ENCODE measurements at places on chromosomes 5 and 9.

- no peak for DNase-seq
Measured at GRCh38 chr5:31626156-31626555, 12.8 kb upstream of the PDZD2 start.

GRCh38 chr5:80054682-80055081 is 19.5 kb downstream of the THBS4 start:
- no peak for DNase-seq

DNA sequence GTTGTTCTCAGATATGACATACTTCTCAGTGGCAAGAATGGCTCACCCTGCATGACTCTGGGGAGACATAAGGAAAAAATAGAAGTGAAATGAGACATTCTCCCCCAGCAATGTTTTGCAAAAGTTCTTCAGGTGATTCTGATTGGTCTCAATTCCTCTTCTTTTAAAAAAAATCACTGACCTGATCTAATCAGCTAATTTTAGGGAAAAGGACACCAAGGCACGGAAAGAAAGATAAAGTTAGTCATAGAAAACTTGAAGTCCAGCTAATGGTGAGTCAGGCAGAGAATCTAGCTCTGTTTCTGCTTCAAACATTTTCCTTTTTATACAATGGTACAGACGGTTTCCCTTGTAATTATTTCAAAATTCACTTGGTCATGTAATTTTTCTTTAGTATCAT is 1018.9 kb upstream of the ARRDC3 start:
- no peak for DNase-seq

DNA sequence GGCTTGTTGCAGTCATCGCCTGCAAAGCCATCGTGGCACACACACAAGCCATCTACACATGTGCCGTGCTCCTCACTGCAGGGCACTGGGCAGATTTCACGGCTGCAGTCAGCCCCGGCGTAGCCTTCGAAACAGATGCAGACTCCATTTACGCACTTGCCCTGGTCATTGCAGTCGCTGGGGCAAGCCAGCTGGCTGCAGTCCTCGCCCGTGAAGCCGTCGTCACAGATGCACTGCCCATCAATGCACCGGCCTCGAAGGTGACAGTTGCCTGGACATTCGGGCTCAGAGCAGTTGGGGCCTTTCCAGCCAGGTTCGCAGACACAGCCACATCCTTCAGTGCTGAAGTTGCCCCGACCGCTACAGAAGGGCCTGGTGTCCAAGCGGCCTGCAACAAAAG is 31.1 kb downstream of the TNC start:
- DNase-seq, result no peak

GRCh38 chr5:143390941-143391340 is 12.5 kb downstream of the NR3C1 start:
- DNase-seq, result no peak

DNA sequence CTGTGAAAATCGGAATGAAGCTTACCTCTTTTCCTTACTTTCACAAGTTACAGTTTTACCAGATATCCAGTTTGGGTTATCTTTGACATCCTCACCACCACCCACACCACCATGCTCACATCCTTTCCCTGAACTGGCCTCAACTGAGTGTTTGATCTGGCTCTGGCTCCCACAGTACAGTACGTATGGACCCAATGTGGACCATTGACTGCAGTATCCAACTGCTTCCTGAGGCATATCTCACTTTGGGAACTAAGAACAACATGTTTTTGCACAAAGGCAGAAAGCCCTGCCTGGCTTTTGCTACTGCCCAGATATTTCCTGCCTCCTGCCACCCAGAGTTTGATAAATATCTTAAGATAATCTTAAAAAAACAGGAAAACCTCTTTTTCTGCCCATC is 1232.0 kb upstream of the CDH18 start:
- no peak for DNase-seq

DNA sequence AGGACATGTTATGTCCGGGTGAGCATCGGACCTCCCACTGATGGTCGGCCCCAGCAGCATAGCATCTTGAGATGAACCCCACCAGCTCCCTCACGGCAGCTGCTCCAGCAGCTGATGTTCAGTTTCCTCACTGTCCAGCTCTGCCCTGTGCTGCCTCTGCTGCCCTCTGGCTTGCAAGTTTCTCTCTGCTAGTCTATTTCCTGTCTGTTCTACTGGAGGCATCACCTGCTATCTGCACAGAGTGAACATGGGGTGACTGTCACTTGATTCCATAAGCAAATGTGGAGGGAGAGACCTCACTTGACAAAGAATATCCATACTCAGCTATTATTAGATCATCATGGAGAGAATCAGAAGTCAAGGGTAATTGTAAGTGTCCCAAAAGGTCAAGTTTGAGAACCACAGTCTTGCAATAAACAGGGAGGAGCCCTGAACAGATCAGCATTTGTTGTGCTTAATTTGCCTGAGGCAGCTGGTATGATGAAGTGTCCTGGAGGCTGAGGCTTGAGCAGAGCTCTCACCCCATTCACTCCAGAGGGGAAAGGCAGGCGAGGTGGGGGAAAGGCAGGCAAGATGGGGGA is 702.8 kb downstream of the SEMA5A start:
- no peak for DNase-seq

DNA sequence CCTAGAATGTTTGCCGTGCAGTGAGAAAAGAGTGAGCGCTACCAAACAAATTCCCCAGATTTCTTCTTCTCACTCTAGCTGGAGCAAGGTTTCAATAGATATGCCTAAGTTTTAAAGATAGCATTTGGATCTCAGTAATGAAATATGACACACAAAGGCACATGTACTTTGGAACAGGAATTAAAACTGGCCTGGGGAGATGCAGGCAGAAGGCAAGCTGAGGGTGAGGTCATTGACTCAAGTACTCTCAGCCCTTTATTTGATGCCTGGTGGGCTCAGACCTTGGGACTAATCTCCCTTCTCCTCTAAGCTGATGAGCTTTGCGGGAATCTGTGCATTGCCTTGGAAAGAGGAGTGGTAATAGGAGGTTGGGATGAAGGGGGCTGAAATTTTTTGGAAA is 323.3 kb upstream of the SLC30A5 start:
- DNase-seq, result no peak

DNA sequence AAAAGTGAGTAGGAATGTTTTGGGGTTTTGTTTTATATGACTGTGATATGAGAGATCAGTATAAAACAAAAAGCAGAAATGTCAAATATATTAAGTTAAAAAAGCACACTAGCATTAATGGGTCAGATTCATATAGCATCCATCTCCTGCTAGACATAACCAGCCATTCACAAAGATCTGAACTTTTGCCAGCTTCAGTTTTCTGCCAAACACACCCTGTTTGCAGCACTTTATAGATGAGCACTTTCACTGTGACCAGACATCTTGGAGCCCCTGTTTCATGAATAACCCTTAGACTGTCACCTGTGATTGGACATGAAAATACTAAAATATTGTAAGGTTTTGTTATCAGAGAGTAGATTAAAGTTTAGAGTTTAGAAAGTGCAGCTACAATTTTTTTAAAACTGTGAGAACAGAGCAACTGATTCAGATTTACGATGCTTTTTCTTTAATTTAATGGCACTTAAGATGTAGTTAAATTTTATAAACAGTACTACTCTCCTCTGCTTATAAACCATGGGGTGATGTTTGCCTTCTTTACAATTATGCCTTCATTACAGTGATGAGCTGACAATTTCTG is 142.6 kb downstream of the KCTD16 start:
- DNase-seq, result no peak

GRCh38 chr9:16555802-16556201 is 314.7 kb downstream of the BNC2 start:
- no peak for DNase-seq

- no peak for DNase-seq
Measured at GRCh38 chr5:29944327-29944726, 1249.2 kb upstream of the CDH6 start.

- DNase-seq, result no peak
Measured at GRCh38 chr5:105554568-105555169, 1992.1 kb upstream of the NUDT12 start.

GRCh38 chr5:172285226-172286143 is 1.9 kb upstream of the UBTD2 start:
- DNase-seq, result no peak

- no peak for DNase-seq
Measured at GRCh38 chr5:84113246-84114105, 271.2 kb downstream of the EDIL3 start.

DNA sequence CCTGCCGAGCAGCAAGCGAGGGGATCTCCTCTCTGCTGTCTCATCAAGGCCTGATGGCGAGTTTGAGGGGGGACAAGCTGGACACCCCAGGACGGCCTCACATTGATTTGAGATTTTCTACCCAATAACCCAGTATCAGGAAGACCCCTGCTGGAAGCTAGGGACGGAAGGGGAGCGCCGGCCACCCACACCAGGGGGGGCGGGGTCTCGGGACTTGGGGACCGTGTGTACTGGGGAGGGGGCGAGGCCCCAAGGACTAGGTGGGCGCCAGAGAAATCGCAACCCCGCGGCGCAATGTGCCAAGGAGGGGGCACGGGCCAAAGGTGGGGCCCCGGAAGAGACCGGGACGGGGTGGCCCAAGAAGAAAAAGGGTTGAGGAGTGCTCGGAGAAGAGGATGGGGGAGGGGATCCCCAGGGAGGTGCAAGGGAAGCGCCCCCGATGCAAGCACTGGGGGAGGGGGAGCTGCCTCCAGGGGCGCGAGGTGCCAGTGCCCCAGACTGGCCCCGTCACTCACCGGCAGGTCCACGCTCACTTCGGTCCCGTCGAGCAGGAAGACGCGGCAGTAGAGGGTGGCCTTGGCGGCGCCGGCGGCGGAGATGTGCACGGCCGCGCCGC is 1.1 kb downstream of the EPB41L4B start:
- DNase-seq, result no peak

- DNase-seq, result no peak
Measured at GRCh38 chr9:34659592-34660253, 2.7 kb downstream of the CCL27 start.

DNA sequence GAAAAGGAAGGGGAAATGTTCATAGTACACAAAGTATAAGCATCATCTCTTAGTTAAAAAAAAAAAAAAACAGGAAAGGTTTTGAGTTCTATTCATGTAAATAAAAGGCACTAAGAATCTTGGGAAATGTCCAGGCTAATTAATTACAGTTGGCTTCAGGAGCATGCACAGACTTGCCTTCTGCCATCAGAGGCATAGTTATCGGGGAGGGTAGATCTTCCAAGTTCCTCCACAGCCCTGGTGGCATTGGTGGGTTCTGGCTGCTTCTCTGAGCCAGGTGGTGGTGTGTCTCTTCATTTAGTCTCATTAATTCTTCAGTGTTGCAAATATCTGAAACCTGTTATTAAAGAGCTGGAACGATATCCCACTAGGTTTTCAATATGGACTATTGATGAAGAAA is 85.2 kb downstream of the TMEM252 start:
- no peak for DNase-seq
